Activated CD4-positive, CD25-positive, alpha-beta regulatory T cell (primary cell): ENCODE measurements at places on chromosomes 16 and 17.

- no peak for DNase-seq
Measured at GRCh38 chr16:65069065-65069464, 52.8 kb downstream of the CDH11 start.

DNA sequence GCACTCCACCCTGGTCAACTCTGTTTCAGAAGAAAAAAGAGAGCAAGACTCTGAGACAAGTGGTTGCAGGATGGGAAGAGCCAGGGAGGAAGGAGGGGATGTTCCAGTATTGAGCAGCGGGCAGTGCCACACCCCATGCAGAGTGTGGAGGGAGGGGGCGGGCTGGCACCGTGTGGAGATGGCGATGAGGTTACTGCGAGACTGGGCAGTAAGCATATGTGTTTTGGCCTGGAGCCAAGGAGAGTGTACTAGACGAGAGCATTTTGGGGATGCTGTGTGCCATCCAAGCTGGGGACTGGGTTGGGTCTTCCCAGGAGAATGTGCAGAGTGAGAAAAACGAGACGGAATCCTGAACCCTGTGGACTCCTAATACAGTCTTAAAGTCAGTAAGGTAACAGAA is 3.4 kb downstream of the TBC1D24 start:
- DNase-seq, result no peak

DNA sequence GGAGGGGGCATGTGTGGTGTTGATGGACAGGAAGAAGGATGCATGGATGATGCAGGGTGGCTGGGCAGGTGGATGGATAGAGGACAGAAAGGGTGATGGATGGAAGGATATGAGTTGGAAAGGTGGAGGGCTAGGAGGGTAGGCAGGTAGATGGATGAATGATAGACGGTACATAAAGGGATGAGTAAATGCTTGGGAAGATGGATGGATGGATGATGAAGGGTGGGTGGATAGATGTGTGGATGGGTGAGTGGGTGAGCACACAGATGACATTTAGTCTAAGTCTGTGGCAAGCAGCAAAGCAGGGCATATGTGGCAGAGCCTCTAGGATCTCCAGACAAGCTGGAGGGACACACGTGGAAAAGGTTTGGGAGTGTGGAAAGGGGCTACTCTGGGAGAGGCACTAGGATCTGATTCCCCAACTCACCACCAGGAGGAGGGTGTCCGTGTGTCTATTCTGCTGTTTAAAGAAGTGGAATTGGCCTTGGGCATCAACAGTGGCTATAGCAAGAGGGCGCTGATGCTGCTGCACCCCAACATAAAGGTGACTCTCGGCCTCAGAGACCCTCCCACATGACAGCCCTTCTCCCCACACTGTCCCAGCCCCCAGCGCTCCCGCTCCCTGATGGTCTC is 8.2 kb downstream of the PLD2 start:
- no peak for DNase-seq

- no peak for DNase-seq
Measured at GRCh38 chr16:75064403-75065148, 52.0 kb downstream of the LDHD start.

DNA sequence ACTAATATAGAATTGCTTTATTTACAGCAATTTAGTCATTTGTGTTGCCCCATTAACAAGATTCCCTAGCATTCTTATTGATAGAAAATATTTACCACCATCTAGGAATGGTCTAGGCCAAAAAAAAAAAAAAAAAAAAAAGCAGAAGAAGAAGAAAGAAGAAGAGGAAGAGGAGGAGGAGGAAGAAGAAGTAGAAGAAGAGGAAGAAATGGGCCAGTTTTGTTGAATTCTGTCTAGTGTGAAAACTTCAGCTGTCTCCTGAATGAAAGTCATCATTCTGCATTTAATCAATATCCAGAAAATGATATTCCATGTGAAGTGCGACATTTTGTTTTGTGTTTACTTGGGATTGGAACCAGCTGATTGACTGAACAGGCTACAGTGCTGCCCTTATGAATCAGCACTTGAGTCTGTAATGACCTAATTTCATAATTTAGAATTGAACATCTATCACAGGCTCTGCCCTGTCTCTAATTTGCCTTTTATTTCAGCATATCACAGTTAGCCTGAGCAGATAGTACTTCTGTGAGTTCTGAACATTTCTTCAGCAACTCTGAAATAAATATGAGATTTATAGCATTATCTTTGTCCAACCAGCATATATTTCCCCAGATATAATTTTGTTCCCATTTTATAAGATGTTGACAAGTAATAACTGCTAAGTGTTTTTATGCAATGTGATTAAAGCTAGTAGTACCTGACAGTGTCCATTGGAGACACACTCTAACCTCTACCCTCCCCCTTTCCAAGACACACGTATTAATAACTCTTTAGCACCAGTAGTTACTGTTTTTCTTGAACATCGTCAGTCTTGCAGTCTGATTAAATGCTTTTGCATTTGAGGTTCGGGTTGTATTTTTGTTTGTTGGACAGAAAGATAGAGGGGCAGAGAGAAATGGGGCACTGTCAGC is 5.9 kb downstream of the ANKFN1 start:
- no peak for DNase-seq

DNA sequence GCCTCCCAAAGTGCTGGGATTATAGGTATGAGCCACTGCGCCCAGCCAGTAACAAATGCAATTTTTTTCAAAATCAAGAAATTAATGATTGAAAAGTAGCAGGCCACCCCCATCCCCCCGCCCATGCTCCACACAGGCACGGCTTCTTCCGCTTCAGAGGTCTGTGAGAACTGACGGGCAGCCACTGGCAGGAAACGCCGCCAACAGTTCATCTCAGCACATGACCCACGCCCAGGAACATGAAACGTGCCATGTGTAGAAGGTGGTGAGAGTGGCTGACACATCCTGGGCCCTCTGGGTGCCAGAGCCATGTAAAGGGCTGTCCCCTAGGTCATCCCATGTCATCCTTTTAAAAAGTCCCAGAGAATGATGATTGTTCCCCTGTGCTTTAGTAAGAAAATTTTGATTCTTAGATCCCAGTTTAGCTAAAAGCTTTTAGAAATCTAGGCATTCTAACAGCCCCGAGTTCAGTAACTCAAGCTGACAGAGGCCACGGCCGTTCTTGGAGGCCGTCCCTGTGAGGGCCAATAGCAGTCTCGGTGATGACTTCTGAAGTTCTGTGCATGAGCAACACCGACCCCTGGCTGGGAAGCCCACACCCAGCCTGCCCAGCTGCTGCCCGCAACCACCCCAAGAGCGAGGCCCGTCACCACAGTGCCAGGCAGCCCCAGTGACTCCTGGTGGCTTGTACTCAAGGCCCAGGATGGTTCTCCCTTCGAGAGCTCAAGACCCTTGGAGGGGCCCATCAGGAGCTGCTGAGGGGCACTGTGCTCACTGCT is 52.1 kb downstream of the KLHDC4 start:
- DNase-seq, result no peak

GRCh38 chr17:62163847-62164246 is 98.8 kb upstream of the MED13 start:
- no peak for DNase-seq

GRCh38 chr16:46961373-46962353 is 11.8 kb downstream of the DNAJA2 start:
- DNase-seq, result no peak

DNA sequence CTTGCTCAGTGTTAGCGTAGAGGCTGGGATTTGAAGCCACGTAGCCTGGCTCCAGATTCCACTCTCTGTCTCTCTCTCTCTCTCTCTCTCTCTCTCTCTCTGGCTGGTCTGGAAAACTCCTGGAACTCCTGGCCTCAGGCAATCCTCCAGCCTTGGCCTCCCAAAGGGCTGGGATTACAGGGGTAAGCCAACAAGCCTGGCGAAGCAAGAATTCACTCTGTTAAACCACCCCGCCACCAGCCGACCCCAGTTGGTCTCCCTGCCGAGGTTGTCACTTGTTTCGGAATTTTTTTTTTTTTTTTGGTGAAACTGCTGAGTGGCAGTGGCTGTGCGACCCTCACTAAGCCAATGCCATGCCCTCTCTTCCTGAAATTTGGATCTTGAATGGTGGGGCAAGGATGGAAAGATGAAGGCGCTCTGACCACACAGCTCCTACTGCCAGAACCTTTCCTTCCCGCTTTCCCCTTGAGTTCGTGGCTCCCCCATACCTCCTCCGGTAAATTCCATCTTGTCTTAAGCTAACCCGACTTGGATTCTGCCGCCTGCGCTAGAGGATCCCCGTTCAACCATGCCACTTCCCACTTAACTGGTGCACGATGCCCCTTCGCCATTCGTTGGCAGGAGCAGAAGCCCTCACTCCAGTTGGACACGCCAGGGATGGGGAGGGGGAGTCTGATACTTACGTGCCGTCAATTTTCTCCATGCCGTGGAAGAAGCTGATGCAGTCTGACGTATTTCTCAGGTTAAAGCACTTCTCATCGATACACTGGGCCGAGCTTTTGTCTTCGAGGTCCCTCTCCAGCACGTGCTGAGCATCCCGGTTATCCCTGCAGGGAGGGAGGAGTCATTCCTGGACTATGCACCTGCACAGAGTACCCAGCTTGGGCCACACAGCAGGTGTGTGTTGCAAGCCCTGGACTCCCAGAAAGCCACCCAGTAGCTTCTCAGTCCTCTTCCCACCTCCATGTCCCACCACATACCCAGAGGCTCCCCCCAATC is 13.1 kb downstream of the TEKT5 start:
- no peak for DNase-seq

DNA sequence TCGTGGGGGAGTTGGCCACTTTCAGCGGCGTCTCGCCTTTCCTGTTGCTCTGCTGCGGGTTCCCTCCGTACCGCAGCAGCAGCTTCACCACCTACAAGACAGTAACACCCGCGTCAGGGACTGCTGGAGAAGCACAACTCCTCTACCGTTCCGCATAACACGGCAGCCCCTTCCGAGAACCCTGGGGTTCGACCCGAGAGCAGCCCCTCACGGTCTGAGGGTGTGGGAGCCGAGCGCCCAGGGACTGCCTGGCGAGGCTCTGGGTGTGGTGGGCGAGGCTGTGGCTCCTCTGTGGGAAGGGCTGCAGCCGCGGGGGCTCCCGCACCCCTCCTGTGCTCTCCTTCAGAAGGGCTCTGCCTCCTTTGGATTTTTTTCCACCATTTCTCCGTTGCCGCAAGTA is 68.6 kb downstream of the ZNF778 start:
- DNase-seq, result no peak

GRCh38 chr16:51523400-51523799 is 372.3 kb upstream of the SALL1 start:
- no peak for DNase-seq

- DNase-seq, result no peak
Measured at GRCh38 chr17:17186551-17187505, 19.3 kb downstream of the PLD6 start.

DNA sequence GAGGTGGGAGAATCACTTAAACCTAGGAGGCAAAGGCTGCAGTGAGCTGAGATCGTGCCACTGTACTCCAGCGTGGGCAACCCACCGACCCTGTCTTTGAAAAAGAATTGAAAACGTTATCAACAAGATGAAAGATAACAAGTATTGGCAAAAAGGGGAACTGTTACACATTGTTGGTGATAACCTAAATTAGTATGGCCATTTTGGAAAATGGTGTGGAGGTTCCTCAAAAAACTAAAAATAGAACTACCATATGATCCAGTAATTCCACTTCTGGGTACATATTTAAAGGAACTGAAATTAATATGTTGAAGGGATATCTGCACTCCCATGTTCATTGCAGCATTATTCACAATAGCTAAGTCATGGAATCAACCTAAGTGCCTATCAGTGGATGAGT is 61.0 kb downstream of the ABHD15 start:
- DNase-seq, result no peak

DNA sequence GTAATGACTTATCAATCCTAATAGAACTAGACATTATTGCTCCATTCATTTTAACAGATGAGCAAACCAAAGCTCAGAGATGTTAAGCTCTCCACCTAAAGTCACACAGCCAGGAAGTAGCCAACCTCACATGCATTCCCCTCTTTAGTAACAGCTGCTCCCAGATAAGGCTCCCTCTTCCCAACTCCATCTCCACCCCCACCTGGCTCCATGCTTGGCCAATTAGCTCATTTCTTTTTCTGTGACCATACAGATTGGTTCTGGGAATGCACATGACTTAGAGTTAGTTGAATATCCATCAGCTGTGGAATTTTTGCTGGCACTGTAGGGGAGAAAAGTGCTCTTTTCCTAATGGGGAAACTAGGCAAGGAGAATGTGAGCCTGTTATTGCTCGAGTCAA is 13.0 kb downstream of the CBLN1 start:
- no peak for DNase-seq

GRCh38 chr16:76577003-76577402 is 299.8 kb downstream of the CNTNAP4 start:
- DNase-seq, result no peak

GRCh38 chr17:75348386-75349012 is 57.0 kb downstream of the GRB2 start:
- no peak for DNase-seq

GRCh38 chr17:68600067-68600930 is 868 bp downstream of the FAM20A start:
- DNase-seq, result no peak

- DNase-seq, result no peak
Measured at GRCh38 chr17:10059684-10060211, 138.7 kb downstream of the GAS7 start.

DNA sequence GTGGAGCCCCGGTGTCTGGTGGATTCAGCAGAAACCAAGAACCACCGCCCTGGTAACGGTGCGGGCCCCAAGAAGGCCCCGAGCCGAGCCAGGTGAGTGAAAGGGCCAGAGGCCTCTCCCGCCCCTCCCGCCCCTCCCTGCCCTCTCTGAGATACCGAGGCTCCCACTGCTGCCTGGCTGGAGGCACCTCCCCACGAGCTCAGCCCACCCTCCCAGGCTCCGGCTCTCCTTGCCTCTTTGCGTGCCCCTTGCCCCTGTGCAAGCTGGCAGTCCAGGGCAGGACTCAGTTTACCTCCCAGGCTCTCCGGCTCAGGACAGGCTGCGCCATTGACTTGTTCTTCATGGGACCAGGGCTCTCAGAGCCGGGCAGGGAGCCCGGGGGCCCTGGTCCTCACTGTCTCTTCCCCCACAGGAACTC is 14.1 kb upstream of the MYO15B start:
- no peak for DNase-seq

DNA sequence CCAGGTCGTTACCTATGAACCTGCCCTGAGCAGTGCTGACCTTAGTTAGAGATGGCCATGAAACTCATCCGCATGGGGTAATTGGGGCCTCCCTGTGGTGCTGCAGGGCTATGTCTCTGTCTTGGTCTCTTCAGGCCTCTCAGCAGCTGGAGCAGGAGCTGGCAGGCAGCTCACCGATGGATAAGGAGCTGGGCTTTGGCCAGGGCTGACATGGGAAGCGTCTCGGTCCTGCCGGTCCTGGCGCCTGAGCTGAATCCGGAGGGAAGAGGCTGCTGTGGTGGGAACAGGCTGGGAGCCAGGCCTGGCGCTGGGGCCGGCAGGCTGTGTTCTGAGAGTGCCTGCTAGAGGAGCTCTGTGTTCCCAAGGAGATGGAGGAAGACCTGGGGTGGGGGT is 10.1 kb downstream of the IL32 start:
- no peak for DNase-seq

GRCh38 chr17:27946513-27946912 is 53.3 kb upstream of the LYRM9 start:
- DNase-seq, result no peak
